ENCODE measurements at places on chromosomes 2 and 18. TPM values are rescaled to one million over a fixed set of nuclear protein-coding genes. Genes with fewer than 3 reads are reported as not detected.

DNA sequence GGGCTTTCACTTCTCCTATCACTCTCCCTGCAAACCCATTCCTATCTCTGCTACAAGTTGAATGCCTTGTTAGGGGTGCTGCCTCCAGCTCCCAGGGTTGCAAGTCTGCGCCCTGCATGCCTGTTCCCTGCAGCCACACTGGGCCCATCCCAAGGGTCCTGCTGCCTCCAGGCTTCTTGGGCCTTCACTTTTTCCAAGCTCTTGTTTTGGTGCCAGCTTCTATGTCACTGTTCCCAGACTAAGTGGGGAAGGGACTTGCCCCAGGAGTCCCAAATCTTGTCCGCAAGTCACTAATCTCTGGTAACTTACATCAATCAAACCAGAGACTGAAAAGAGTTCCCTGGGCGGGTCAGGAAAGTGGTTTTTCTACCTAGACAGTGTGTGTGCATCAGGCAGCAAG lies 65.4 kb downstream of the ZCCHC2 start:
- DNase-seq: no peak
- no peaks in the 10 kb centered on the region for H3K4me1 ChIP-seq
- H3K27ac ChIP-seq: no peak overlapping the region
- no peak overlapping the region for H3K4me3 ChIP-seq
- no peaks in the 10 kb centered on the region for H3K36me3 ChIP-seq
- H3K27me3 ChIP-seq: no peaks in the 10 kb centered on the region

The RUFY4 gene
- 0.69 TPM for total RNA-seq

DNA sequence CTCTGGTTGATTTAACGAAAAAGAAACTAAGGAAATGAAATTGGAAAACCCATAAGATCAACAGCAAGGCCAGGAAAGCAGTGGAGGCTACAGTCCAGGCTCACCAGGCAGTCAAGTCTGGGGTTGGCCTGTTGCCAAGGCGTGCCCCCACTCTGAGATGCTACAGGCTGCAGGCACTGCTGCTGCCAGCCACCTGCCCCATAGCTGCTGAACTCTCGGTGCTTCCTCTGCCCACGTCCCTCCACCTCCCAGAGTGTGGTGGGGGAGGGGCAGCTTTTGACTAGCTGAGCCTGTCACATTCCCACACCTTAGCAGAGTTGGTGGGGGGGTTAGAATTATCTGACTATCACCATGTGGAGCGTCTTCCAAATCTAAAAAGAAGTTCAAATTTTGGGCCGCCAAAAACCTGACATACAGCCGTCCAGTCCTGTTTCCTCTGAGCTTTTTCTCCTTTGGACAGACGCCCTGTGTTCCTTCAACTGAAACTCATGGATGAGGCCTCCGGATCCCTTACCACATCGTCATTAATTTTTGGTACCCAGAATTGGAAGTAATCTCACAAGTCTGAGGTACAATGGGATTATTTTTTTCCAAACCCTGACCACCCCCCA lies 3.9 kb upstream of the SH3RF3 start:
- no peak overlapping the region for H3K4me3 ChIP-seq
- H3K27ac ChIP-seq: no peak overlapping the region
- H3K36me3 ChIP-seq: no peaks in the 10 kb centered on the region
- H3K27me3 ChIP-seq: no peaks in the 10 kb centered on the region

The IFIH1 gene
- 21.6 TPM for total RNA-seq

GRCh38 chr2:134245340-134245984 lies 8.4 kb upstream of the MGAT5 start:
- peaks cover 4% of the 10 kb centered on the region for H3K4me1 ChIP-seq
- H3K4me3 ChIP-seq: no peak overlapping the region

- no peak for DNase-seq
- no peaks in the 10 kb centered on the region for H3K27me3 ChIP-seq
- H3K36me3 ChIP-seq: no peaks in the 10 kb centered on the region
These were observed 41.2 kb downstream of the MCFD2 start for GRCh38 chr2:46874236-46874929.

DNA sequence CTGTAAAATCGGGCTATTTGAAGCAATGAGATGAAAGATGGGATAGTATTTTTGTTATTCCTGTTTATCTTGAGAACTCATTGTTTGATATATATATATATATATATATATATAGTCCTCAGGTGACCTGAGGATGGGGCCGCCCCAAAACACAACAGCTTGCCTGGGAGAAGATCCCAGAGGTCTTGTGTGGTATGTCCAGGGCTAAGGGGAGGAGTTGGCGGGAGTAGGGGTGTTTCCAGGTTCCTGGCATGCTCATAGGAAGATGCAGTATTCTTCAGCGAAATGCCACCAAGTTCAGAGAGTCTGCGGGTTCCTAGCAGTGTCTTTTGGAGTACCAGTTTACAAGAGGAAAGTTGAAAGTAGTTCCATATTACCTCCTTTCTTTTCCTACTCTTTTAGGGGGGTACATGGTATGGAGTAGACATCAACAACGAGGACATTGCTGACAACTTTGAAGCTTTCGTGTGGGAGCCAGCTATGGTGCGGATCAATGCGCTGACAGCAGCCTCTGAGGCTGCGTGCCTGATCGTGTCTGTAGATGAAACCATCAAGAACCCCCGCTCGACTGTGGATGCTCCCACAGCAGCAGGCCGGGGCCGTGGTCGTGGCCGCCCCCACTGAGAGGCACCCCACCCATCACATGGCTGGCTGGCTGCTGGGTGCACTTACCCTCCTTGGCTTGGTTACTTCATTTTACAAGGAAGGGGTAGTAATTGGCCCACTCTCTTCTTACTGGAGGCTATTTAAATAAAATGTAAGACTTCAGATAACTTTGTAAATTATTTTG lies 18.3 kb downstream of the CCT7 start:
- DNase-seq: no peak
- no peak overlapping the region for H3K4me3 ChIP-seq
- H3K36me3 ChIP-seq: peaks cover 4% of the 10 kb centered on the region
- H3K27ac ChIP-seq: no peak overlapping the region
- H3K27me3 ChIP-seq: no peaks in the 10 kb centered on the region

The AQP12B gene
- total RNA-seq: not detected

DNA sequence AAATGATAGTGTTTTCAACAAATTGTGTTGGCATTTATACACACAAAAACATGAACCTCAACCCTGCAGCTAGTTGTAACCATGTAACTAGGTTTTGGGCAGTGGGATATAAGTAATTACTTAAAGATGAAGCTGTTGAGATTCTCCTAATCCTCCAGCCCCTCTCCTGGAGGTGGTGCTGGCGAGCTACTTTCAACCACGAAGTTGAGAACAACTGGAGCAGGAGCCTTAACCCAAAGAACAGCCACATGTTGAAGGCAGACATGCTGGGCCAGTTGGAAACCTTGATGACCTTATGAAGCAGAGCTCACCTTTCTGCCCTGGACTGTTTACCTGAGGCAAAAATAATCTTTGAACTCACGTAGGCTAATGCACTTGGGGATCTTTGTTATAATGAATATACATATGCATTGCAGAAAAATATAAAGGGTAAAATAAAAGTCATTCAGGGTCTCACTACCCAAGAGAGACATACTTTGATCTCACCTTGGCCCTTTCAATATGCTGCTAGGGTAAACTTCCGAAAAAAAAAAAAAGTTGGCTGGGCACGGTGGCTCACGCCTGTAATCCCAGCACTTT lies 89.6 kb upstream of the NPAS2 start:
- peak; percentile 32 for DNase-seq
- H3K36me3 ChIP-seq: no peaks in the 10 kb centered on the region

Measured in kidney (tissue), 22 donors.